ENCODE measurements at places on chromosomes 5 and 9.

GRCh38 chr5:104793755-104794080 is 1231.1 kb upstream of the NUDT12 start:
- no peak for DNase-seq

- no peak for DNase-seq
Observed at GRCh38 chr5:98403131-98403530, 370.3 kb upstream of the RGMB start.

- no peak for DNase-seq
Observed at GRCh38 chr9:109329638-109330258, 8.9 kb upstream of the EPB41L4B start.

GRCh38 chr9:27765266-27766072 is 192.2 kb upstream of the C9orf72 start:
- DNase-seq: no peak

DNA sequence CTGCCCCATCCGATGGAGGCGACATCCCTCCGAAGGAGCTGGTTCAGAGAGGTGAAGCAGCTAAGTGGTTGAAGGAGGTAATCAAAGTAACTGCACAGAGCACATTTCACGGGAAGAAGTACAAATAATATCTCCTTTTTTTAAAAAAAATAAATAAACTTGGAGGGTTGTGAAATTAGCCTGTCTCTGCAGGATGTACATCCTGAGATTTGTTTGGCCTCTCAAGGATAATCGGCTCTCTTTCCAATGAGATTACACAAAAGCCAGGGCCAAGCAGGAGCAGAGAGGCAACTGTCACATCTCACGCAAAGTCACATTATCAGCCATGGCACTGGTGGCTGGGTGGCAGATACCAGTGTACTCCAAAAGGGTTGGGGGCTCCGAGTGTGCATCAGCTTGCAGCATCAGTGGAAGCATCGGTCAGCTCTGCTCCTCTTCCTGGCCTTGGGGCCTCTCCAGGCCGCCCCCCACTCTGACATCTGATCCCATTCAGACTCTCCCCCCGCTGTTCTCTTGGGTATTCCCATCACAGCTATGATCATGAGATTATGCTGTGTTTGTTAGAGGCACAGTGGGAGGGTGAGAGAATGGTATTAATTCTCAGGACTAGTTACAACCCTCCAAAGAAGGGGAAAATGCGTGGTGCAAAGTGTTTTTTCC is 109.9 kb downstream of the UGCG start:
- DNase-seq: no peak

- DNase-seq: no peak
Observed at GRCh38 chr5:133051061-133051541, 712 bp upstream of the HSPA4 start.
